Activated CD8-positive, alpha-beta memory T cell treated with anti-CD3 and anti-CD28 coated beads, Interleukin-2, amount 50 U/mL, for 48 hours (primary cell): ENCODE measurements at places on chromosomes 13 and 19.

DNA sequence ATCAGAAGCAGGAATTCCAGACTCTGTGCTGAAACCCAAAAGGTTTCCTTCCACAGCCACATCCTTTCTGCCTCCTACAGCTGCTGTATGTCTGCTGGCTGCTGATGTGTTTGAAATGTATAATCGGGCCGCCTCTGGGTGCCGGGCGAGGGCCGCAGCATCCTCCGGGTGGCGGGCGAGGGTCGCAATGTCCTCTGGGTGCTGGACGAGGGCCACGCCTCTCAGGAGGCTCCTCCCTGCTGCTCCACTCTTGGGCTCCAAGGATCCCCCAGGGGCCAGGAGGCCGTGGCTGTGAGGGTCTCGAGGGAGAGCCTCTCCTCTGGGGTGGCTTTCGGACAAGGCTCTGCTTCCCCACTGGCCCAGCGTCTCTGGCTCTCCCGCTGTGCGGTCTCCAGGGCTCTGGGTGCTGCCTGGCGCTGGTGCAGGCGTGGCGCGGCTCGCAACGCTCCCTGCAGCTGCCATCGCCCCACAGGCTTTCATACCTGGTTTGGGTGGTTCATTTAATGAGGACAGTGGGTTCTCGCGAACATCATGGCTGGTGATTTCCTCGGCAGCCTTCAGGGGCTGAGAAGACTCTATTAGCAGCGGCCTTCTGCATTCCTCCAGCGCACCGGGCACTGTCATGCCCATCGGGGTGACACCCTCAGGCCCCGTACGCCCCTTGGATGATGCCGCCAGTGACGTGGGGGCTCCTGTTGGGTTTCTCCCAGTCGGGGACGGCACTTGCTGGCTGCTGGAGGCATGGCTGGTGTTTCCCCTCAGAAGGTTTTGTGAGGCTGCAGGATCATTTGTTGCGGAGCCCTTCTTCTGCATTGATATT is 41.8 kb upstream of the GRTP1 start:
- no peak for DNase-seq

DNA sequence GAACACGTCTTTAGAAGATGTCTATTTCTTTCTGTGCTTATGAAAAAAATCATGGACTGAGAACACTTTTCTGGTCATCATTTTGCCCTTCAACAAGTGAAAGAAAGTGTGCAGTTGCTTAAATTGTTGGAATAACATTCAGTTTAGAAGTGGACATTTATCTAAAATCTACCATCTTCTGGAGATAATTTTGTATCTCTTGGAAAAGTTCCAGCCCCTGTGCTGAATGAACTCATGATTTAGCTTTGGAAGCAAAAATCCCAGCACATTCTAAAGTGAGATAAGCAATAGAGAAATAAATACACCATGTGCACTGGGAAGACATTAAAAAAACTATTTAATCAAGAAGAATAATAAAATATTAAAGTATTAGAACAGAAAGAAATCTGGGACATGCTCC is 1420.8 kb upstream of the SLC10A2 start:
- DNase-seq, result no peak

- no peak for DNase-seq
Measured at GRCh38 chr13:26977541-26977940, 194.1 kb downstream of the USP12 start.

- DNase-seq, result no peak
Measured at GRCh38 chr13:20387006-20387405, 138.7 kb downstream of the CRYL1 start.

DNA sequence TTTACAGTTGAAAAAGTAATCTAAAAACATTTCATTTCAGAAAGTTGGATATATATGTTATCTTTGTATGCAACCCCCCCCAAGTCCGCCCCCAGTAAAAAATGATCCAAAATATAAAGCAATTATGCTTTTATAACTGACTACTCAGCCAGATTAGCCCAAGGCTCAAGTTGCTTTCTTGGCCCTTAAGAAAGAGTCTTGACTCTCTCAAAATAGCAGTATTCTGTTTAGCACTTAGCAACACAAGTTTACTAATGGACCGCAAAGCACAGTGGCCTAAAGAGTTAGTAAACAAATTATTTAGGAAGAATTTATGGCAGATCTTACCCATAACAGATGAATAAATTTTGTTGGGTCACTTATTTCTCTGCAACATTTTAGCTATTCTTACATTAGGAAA is 86.9 kb downstream of the ELF1 start:
- DNase-seq, result no peak

- DNase-seq, result no peak
Measured at GRCh38 chr13:79662882-79663281, 181.9 kb downstream of the NDFIP2 start.

DNA sequence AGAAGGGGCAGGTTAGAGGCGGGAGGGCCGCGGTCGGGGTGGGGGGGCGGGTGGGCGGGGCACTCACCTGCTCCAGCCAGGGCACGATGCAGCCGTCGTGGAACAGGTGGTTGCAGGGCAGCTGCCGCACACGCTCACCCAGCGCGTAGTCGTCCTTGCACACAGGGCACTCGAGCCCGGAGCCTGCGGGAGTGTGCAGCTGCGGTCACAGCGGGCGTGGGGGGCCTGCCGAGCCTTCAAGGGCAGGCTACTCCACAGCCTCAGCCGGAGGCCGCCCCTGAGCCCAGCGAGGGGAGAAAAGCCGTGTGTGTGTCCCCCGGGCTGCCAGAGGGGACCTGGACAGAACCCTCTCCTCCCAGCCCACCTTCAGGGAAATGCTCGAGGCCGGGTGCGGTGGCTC is 8.6 kb downstream of the FGF22 start:
- no peak for DNase-seq

- no peak for DNase-seq
Measured at GRCh38 chr13:49844181-49844580, 51.7 kb upstream of the KPNA3 start.

DNA sequence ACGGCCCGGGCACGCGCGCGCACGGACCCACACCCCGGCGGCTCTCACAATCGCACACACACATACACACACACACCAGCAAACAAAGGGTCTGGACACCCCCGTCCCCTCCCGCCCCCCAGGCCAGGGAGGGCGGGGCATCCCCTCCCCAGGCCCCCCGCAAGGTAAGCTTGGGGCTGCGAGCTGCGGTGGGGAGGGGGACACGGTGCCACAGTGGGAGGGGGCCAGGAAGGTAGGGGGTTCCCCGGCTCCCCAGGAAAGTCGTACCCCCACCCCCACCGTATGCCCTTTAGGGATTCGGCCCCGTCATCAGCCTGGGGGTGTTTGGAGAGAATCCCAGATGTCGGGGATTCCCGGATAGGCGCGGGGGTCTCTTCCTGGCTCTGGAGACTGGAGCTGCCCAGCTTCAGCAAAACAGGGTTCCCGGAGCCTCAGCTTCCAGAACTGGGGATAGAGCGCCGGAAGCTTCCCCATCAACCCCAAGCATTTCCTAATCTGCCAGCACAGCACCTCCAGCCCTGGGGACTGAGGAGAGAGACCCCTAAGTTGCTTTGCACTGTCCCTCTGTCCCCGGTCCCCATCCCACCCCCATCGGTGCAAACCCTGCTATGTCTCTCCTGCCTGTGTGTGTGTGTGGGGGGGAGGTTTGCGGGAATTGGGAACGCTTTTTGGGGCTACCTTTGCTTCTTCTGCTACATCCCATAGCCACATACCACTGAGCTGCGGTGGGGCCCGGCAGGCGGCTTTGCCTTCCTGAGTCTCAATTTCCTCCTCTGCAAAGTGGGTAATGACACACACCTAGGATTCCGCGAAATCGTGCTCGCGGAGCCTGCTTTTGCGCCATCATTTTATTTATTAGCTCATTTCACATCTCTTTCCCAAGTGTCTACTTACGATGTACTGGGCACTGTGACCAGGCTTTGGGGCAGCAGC is 1.8 kb upstream of the CDC37 start:
- peak; percentile 81 for DNase-seq
